Frontal cortex (tissue), 4 donors: ENCODE measurements at places on chromosomes 3 and 15.
A peak's percentile ranks its signal among the peaks of the same experiment; 100 is the strongest.

DNA sequence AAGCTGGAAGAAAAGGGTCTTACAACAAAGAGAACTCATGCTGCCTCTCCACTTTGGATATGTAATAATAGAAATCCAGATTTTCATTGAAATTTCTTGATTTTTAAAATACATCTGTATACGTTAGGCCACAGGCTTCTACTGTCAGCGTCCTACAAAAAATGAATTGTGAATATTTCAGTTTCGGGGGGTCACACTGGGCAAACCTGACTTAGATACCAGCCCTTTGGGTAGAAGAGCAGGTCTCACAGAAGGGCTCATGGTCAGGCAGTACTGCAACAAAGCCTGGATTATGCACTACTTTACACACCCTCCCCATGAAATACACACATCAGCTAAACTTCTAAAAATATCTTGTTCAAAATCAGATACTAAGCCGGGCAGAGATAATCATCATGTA lies 294.5 kb downstream of the FHIT start:
- DNase-seq = no peak

GRCh38 chr3:35184775-35185174 lies 454.6 kb upstream of the ARPP21 start:
- DNase-seq = no peak

DNA sequence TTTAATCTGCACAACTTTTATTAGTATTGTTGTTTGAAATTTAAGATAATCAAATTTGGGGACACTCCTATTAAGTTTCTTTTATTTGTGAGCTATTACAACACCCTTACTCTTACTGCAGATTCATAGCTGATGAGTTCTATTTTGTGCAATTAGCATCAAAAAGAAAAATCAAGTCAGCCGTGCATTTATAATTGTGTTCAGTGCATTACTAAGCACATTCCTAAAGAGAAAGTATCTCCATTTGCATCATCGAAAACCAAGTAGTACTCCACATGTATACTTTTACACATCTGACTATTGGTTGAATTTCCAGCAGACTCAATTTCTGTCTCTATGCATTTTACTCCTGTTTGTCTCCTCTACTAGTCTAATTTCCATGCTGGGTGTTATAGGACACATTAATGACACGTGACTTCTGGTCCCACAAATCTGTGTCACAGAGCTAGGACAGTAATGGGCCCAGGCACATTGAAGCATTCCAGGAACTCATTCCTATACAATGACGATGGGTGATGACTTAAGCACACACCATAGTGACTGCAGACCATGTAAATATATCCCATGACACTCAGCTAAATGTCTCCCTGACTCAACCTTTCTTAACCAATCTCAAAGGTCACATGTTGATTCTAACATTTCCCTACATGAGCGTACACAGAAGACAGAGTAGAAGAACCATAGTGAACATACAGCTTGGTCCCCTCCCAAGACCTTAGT lies 477.5 kb downstream of the LPP start:
- DNase-seq = no peak

- DNase-seq = peak; percentile 81
Observed at GRCh38 chr15:80695099-80695910, at the start of gene ABHD17C. Gene ABHD17C (plus strand): TSS chr15:80695310. CDS start chr15:80695430, 120 bp downstream.

DNA sequence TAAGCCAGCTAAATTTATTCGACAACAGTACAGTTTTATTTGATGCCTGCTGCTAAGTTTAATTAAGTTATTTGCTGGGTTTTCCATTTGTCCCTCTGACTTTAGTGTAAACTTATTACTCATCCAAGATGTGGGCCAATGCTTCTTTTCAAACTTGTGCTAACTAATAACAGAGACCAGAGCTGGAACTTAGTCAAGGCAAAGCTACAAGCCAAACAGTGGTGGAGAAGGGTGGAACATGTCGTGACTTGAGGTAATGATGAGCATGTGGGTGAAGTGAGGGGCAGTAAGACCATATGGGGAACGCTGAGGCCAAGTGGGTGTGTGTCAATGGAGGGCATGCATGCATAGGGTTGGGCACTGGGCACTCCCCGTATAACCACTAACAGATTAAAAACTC lies 63.9 kb downstream of the NMD3 start:
- DNase-seq = no peak

- no peak for DNase-seq
Observed at GRCh38 chr3:4754180-4755086, 224.8 kb upstream of the BHLHE40 start.

DNA sequence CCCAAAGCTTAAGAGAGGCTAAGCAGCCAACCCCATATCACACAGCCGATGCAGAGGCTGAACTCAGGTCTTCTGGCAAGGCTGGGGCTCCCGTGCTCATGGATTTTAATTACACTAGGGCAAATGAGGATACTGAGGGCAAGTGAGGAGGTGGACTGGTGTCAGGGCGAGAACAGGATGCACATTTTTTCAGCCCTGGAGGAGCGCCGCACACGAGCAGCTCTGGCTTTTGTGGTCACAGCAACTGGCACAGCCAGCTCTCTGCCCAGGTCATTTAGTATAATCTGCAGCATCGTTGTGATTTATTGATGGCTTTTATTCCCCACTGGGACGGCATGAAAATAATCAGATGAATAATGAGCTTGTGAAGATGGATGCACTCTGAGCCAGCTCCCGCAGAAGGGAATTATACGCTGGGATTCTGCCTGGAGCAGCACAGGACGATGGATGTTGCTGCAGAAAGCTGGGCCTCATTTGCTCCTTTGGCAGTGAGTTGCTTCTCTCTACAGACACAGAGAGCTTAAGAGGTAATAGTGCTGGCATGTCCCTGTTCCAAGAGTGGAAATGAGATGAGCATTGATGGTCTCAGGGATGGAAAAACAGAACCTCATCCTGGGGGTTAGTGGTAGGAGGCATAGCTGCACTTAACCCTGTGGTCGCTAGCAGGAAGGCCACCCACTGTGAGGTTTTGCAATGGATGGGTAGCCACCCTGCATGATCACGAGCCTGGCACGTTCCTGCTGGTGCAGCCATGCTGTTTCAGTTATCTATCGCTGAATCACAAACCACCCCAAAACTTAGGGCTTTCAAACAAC lies 135.4 kb downstream of the UACA start:
- DNase-seq = no peak

DNA sequence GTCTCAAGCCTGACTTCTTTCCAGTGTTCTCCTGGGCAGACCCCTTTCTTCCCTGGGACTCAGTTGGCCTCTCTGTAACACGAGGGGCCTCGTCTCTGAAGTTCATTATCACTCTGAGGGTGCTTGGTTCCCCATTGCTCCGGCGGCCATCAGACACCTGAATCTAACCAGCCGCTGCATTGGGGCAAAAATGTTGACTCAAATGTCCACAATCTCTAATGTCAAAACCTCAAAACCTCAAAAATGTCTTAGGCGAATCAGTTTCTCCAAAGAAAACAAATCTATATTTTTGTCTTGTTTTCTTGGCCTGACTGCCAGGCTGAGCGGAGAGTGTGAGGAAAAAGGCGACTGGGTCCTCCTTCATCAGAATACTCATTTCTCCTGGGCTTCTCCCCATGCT lies 220.7 kb downstream of the VPS13C start:
- no peak for DNase-seq

DNA sequence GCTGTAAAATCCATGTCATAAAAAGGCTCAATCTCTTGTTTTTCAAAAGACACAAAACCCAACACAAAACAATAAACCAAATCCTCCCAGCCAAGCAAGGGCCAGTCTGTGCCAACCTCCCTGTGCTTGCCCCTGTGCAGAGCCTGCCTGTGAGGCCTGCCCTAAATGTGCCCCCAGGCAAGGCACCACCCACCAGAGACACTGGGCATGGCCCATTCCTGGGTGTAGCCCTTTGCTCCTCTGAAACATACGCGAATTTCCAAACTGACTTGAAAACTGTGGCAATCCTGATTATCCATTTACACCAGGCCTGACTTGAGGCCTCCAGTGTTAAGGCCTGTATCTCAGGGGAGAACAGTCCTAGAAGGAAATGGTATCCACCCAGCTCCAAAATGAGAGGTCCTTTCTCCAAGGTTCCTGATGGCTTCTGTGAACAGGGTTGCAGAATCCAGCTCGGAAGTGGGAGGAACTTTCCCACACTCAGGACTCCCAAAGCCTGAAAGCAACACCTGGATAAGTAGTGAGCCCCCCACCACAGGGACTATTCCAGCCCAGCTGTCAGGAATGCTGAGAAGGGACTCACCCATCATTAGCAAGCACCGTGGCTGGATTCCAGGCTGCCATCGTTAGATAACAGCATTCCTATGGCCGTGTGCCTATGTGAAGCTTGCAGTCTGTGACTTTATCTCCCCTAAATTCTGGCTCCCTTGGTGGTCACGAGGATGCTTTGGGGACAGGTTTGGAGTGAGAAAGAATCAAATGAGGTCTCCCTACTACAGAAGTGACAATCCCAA lies 61.8 kb downstream of the CACNA2D2 start:
- no peak for DNase-seq

GRCh38 chr3:134406331-134407238 lies 32.3 kb upstream of the AMOTL2 start:
- DNase-seq = peak; percentile 69

- DNase-seq = no peak
Observed at GRCh38 chr3:142622405-142622804, 26.2 kb downstream of the PLS1 start.

GRCh38 chr3:107068980-107069379 lies 308.3 kb upstream of the CCDC54 start:
- DNase-seq = no peak

GRCh38 chr15:31934821-31935220 lies 95.5 kb upstream of the CHRNA7 start:
- no peak for DNase-seq

GRCh38 chr3:30530084-30530483 lies 76.3 kb upstream of the TGFBR2 start:
- DNase-seq = no peak

GRCh38 chr3:4904811-4905695 lies 74.2 kb upstream of the BHLHE40 start:
- DNase-seq = no peak

GRCh38 chr3:79040701-79041100 lies 727.1 kb downstream of the ROBO1 start:
- no peak for DNase-seq

- DNase-seq = no peak
Observed at GRCh38 chr3:75254685-75255084, 409.4 kb upstream of the FRG2C start.

GRCh38 chr15:71747128-71748083 lies 62.9 kb upstream of the NR2E3 start:
- DNase-seq = no peak

- DNase-seq = no peak
Observed at GRCh38 chr15:98650417-98651035, 2.2 kb downstream of the IGF1R start.

GRCh38 chr15:78050441-78050809 lies 27.1 kb downstream of the TBC1D2B start:
- no peak for DNase-seq

DNA sequence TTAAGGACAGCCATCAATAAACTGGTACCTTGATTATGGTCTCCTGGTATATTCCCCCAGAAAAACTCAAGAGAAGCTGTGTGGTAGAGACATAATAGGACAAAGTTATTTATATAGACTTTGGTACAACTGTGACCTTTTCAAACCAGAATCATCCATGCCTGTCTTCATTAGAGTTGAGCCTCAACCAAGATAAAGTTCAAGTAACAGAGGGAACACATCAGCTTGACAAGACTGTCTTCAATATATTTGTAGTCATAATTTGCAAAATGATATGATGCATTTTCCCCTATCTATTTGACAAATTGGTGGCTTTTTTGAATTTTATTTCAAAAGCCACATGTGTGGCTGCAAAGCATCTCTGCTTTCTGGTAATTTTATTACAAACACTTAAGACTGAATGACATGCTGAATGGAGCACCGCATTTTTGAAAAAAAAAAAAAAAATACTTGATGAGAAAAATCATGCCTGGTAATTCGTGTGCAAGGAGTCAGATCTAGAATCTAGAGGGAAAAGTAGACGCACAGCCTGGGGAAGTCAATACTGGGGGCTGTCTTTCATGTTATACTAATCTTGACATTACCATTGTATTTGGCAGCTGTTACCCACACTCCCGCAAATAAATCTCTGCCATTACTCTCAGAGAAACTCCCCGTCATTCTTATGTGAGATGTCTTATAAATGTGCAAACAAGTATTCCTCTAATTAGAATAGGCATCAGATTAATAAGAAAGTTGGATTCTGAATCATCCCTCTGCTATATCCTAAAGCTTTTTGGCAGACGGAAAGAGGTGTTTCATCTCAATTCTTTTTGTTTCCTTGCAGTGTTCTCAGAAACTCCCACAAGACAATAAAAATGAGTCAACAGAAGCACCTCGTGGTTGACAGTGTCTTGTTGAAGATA lies 554.8 kb upstream of the CBLB start:
- no peak for DNase-seq

- no peak for DNase-seq
Observed at GRCh38 chr3:87197531-87197930, 29.6 kb upstream of the CHMP2B start.

DNA sequence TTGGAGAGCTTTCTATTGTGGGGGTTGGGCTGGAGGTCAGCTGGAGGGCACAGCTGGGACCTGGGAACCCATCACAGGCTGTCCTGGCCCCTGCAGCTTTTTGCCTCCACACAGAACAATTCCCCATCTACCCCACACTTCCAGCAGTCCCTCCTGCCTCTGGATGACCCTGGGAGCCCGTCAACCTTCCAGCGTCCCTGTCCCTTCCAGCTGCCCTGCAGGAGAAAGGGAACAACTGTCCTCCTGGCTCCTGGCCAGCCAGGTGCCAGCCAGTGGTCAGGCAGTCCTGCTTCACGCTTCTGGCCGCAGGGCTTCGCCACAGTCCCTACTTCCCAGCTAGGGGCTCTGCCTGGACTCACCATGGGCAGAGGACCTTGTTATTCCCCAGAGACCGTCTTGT lies 27.2 kb downstream of the LINGO1 start:
- no peak for DNase-seq

DNA sequence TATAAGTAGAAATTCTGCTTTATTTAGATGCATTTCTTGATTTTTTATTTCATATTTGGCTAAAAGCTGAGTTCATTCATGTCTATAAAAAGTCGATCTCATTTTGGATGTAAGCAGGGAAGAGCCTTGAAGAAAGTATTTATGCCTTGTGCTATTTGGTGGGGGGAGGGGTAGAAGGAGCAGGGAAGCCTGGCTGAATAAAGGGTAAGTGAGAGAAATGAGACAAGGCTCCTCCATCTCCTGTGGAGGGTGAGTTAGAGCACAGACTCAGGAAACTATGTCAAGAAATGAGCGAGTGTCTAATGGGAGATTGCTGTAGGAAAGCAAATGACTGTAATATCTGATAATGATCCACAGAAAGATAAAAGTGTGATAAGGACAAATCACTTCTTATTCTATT lies 121.8 kb upstream of the ATP11B start:
- no peak for DNase-seq

DNA sequence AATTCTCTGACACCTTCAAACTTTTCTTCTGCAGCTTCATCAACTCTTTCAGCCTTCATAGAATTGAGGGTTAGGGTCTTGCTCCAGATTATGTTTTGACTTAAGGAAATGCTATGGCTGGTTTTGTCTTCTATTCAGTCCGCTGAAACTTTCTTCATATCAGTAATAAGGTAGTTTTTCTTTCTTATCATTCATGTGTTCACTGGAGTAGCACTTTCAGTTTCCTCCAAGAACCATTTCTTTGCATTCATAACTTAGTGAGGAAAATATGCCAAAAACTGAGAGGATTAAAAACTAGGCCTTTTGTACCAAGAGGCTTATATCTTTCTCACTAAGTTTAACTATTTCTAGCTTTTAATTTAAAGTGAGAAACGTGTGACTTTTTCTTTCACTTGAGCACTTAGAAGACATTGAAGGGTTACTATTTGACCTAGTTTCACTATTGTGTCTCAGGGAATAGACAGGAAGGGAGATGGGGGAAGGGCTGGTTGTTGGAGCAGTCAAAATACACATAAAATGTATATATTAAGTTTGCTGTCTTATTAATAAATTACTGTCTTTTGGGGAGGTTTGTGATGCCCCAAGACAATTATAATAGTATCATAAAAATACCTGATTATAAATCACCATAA lies 1110.1 kb downstream of the TBL1XR1 start:
- no peak for DNase-seq
